ENCODE measurements at places on chromosomes 5 and 9. TPM values are rescaled to one million over a fixed set of nuclear protein-coding genes. Genes with fewer than 3 reads are reported as not detected.

CEL gene
- total RNA-seq: 0.13 TPM

FAM153A gene
- not detected for total RNA-seq

CDH9 gene
- not detected for total RNA-seq

S100Z gene
- total RNA-seq: not detected

PCDH1 gene
- total RNA-seq: 37.4 TPM

RIMOC1 gene
- total RNA-seq: 11.4 TPM

PRUNE2 gene
- total RNA-seq: 10.8 TPM

CRB2 gene
- total RNA-seq: not detected

FSTL4 gene
- 0.25 TPM for total RNA-seq

SEC61B gene
- total RNA-seq: 87.7 TPM

CDKN2B-AS1 gene
- total RNA-seq: 0.76 TPM

MYMK gene
- not detected for total RNA-seq

PCDHA6 gene
- not detected for total RNA-seq

FBP2 gene
- not detected for total RNA-seq

SPATA31C1 gene
- not detected for total RNA-seq

DRD1 gene
- not detected for total RNA-seq

Data from dermis microvascular lymphatic vessel endothelial cell (primary cell).